ENCODE measurements at places on chromosomes 1 and 21. TPM values are rescaled to one million over a fixed set of nuclear protein-coding genes. Genes with fewer than 3 reads are reported as not detected.
A peak's percentile ranks its signal among the peaks of the same experiment; 100 is the strongest.

DNA sequence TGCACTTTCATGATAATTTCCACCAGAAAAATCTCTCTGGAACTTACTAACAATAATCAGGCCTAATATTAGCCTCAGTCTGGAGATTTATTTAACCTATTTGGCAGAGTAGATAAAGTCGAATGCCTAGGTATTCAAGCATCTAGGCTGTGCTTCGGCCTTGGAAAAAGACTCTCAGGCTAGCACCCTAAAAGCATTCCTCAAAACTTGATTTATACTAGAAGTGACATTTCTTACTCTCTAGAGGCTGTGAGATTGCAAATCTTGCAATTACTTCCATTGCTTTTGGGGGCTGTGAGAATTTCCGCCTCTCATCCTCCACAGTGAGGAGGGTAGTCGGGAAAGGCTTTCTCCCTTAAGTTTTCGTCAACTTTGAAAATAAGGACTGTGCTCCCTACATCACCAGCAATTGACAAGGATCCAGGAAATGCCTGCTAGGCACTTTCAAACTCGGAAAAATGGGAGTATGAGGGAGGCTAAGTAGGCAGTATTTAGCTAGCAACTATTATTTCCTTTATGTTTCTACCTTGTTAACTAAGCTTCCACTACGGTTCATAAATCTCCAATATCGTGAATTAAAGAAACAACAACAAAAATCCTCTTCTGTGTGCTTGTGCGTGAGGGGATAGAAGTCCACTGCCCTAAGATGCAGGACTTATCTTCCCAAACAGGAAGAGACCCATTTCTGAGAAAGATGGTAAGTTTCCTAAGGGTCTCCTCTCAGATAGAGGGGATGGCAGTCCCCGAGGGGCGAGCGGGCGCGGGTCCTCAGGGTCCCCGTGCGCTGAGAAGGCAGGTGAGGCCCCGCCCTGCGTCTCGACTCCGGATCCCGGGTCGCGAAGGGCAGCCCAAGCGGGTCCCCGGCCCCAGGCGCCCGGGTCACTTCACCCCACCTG is 1.1 kb upstream of the LMO4 start:
- H3K27ac ChIP-seq, result peak overlapping the region; percentile 98
- DNase-seq, result no peak
- H3K36me3 ChIP-seq, result no peaks in the 10 kb centered on the region
- peaks cover 26% of the 10 kb centered on the region for H3K4me1 ChIP-seq
- no peaks in the 10 kb centered on the region for H3K27me3 ChIP-seq
- peak overlapping the region; percentile 78 for H3K4me3 ChIP-seq

DNA sequence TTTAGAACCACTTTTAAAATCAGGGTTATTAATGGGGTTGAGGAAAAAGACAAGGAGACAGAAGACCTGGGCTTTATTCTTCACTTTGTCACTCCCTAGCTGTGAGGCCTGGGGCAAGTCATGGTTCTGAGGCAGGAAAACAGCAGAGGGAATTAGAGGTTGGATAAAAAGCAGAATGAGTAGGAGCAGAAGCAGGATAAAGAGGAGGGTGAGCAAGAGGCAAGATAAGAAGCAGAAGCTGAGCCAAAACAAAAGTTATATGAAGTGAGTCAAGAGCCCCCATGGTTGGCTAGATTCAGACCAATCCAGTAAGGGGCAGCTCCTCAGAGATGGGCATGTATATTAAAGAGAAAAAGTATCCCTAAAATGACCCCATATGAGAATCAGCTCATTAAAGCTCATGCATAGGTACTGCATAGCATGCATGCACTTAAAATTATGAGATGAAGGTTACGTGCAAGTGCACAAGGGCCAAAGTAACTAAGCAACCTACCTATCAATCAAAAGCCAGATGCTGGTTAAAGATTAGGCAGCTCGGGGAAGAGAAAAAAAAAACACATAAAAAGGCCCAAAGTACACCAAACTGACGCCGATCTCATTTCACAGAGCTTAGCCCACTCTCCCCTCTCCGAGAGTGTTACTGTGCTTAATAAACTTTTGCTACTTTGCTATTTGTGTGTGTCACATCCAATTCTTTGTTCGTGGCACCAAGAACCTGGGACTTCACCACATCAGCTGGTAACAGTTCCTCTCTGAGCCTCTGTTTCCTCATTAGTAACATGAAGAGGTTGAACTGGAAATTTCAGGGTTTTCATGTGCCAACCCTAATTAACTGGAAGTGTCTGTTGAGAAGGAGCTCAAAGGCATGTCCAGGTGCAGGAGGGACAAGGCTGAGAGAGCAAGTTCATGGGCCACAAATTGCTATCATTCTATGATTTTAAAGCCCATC is 2.2 kb downstream of the AVPR1B start:
- H3K27ac ChIP-seq, result no peak overlapping the region
- DNase-seq, result no peak
- H3K27me3 ChIP-seq, result no peaks in the 10 kb centered on the region
- H3K4me3 ChIP-seq, result no peak overlapping the region

- H3K27ac ChIP-seq, result no peak overlapping the region
- no peaks in the 10 kb centered on the region for H3K36me3 ChIP-seq
Measured at GRCh38 chr21:29080454-29080941, 7.0 kb upstream of the CCT8 start.

Gene AADACL3
- total RNA-seq, result not detected

Gene SYNC
- total RNA-seq, result 13.0 TPM
